ENCODE measurements at places on chromosomes 12 and 14.

DNA sequence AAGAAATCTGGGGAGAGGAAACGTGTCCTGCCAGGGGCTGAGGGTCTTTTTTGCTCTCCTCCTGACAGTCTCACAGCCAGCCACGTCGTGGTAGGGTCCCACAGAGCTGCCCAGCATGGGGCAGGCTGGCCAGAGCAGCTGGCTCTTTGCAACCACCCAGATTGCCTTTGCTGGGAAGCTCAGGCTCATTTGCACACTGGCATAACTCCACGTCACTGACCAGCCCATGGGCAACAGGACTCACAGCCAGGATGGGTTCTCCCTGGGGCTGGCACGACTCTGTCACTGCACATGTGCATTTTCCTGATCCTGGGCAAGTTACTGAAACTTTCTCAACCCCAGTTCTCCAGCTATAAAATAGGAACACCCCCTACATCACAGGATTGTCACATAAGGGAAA is 242.2 kb downstream of the DPF3 start:
- no peak for DNase-seq

- DNase-seq: no peak
Measured at GRCh38 chr12:53333845-53334244, 2.3 kb downstream of the SP7 start.

- no peak for DNase-seq
Measured at GRCh38 chr12:95681210-95681765, 109.3 kb downstream of the NTN4 start.

GRCh38 chr12:33531261-33531660 is 91.6 kb upstream of the SYT10 start:
- no peak for DNase-seq

DNA sequence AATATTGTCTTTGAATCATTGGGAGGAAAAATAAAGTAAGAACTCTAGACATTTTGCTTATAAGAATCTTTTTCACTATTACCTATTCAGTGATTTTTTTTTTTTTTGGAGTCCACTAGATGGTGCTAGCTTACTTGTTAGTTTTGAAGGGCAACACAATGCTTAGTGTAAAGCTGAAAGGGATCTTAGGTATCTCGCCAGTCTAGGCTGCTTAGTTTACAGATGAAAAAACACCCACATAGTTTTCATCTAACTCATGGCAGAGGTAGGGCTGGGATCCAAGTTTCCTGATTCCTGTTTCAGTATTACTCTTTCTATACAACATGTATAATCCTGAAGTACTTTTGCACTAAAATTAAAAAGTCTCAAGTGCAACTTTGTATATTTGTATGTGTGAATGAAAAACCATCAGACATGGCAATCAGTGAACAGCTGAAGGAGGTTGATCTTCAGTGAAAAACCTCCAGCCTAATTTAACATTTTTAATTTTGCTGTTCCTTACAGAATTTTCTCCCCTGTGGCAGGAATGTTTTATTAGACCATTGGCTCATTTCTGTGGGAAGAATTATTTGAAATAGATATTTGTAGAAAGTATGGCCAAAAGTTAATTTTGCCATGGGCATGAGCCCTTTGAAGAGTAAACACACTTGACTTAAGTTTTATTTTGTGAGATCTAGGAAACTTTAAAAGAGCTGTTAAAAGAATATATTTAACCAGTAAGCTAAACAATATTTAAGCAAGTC is 40.7 kb downstream of the LRRIQ1 start:
- no peak for DNase-seq

GRCh38 chr12:28235015-28235414 is 44.8 kb downstream of the CCDC91 start:
- no peak for DNase-seq

GRCh38 chr14:85688006-85688405 is 158.1 kb downstream of the FLRT2 start:
- DNase-seq: no peak

DNA sequence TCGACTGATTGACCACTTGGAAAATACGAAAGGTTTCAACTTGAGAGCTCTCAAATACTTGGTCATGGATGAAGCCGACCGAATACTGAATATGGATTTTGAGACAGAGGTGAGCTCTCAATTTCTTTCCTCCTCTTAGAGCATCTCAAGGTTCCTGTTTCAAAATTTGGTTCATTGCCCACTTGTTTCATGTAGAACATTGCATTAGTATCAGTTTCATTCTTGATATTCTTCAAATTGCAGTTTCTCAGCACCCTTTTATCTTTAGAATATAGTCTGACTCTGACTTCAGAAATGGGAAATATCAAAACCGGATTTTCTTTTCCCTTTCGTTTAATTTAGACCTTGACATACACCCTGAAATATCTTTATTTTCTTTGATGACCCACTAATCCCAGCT is 8.8 kb downstream of the DDX47 start:
- DNase-seq: no peak

- DNase-seq: no peak
Measured at GRCh38 chr12:73531752-73532151, 1005.9 kb upstream of the ATXN7L3B start.

DNA sequence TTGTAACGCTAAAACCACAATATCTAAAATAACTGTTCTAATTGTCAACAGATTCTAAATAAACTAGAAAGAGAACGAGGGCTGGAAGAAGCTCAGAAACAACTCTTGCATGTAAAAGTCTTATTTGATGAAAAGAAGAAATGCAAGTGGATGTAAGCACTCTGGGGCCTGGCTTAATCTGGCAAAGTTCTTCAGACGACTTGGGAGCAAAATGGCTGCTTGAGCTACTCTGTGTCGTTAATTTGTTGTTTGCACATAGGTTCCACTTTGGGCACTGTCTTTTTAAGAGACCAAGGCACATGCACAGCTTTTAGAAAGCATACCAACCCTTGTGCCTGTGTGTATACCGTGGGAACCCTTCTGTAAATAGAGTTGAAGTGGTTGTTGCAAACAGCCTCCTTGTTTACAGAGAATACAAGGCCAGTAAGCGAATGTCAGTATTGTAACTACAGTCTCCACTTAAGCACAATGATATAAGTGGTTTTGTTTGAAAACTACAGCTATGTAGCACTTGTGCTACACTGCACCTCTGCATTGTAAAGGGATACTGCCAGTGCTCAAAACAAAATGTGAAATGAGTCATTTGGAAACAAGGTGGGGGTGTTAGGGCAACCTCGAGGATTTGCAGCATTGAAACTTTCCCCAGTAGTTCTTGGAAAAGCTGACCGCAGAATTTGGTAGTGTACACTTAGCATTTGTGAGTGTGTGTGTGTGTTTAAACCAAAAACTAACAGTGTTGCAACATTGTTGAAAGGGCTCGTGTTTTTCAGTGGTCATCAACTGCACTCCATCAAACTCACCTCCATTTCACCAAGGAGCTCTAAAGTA is 154.3 kb downstream of the CEP83 start:
- no peak for DNase-seq

GRCh38 chr12:99917711-99918402 is 66.9 kb downstream of the ANKS1B start:
- no peak for DNase-seq

Data from stimulated activated CD4-positive, alpha-beta T cell treated with anti-CD3 and anti-CD28 coated beads, Interleukin-1b, Interleukin-23, amount 100 ng/mL, for 1 hour (primary cell).